Stimulated activated CD4-positive, alpha-beta T cell treated with anti-CD3 and anti-CD28 coated beads, Interleukin-1b, Interleukin-23, amount 100 ng/mL, for 24 hours (primary cell): ENCODE measurements at places on chromosomes 1 and 21.

DNA sequence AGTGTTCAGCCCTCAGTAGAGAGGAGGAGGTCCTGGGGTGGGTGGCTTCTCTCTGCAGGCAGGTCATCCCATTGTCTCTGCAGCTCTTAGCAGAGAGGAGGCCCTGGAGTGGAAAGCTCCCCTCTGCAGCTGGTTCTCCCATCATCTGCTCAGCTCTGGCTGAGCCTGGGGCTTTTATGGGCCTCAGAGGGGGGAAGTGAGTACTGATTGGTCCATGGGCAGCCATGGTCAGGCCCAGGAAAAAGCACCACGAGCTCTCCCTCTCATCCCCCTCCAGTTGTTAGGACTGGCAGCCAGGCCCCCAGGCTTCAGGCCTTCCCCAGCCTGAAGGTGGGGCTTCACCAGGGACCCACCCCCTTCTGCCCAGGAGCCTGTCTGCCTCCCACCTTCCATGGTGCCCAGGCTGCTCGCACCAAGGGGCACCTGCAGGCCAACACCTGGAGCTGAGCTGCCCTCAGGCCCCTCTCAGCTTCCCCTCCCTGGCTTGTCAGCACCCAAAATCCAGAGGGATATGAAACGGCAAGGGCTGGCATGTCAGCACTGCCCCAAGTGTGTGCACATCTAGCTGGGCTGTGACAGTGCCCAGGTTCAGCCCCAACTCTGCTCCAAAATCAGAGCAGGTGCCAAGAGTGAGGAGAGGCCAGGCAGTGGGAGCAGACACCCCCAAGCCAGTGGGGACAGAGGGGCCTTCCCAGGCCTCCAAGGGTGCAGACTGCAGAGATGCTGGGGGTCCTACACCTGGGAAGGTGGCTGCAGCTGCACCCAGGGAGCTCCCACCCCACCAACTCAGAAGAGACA lies 449.0 kb downstream of the MATN1 start:
- DNase-seq, result no peak

- no peak for DNase-seq
These were observed 149.5 kb upstream of the SPAG17 start for GRCh38 chr1:118334506-118334905.

DNA sequence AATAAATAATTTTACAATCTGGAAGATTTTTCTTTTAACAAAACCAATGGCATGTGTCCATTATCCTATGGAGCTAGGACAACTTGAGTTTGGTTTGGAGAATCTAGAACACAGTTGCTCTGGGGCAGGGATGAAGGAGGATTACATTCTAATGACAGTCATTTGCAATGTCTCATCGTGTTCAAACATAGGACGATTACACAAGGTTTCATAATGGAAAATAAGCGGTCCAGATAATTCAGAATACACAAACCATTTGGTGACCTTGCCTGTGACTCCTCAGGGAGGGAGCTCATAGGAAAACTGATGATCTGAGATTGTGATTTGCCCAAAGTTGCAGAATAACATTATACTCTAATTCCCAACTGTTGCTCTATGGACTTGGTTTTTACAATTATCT lies 27.6 kb upstream of the RGL1 start:
- no peak for DNase-seq

DNA sequence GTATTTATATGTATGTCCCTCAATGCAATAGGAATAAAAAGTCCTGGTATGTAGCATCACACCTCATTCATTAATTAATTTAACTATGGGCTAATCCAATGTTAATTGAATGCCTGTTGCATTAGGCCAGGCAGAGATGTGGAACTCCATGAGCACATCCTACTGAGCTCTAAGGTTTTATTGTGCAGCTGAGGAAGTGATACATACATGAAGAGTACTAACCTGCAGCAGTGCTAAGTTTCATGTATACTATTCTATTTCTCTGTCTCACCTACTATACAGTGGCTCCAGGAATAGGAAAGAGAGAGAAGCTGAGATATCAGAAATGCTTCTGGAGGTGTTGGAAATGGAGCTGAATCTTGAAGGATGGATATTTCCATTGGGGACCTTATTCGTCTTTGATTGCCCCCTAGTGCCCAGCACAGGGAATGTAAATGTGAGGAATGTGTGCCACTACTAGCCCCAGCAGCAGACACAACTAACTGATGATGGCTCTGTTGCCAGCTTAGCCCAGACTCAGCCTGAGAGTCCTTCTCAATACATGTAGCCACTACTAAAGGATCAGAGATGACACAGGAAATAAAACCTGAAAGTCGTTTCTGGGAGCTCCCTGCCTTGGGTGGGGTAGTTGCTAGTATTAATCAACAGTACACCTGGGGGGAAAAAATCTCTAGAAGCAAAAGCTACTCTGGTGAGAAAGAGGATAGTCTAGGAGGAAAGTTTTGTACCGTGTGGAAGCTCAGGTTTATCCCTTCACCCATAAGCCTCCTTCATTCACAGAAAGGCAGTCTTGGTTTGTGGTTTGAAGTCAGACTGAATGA lies 173.3 kb upstream of the FOXD3 start:
- no peak for DNase-seq

- DNase-seq, result no peak
These were observed 34.3 kb downstream of the PCNX2 start for GRCh38 chr1:233261206-233261605.

DNA sequence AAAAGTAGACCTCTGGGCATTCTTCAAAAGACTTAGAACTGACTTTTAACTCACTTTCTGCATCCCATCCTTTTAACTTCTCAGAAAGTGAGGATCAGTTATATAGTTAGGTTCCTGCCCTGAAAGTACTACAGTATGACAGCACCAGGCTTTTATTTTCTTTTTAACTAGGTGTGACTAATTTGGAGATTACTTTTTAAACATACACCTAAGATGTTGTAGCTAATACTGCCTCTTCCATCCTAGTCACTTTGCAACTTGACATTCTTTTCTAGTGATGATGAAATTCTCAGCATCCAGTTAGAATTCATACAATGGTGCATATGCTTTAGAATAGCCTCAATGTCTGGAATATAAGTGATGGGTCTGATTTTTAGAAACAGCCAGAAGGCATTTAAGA lies 24.6 kb downstream of the RUNX1 start:
- DNase-seq, result no peak

GRCh38 chr1:85372683-85373377 lies 92.1 kb downstream of the DDAH1 start:
- DNase-seq, result no peak

DNA sequence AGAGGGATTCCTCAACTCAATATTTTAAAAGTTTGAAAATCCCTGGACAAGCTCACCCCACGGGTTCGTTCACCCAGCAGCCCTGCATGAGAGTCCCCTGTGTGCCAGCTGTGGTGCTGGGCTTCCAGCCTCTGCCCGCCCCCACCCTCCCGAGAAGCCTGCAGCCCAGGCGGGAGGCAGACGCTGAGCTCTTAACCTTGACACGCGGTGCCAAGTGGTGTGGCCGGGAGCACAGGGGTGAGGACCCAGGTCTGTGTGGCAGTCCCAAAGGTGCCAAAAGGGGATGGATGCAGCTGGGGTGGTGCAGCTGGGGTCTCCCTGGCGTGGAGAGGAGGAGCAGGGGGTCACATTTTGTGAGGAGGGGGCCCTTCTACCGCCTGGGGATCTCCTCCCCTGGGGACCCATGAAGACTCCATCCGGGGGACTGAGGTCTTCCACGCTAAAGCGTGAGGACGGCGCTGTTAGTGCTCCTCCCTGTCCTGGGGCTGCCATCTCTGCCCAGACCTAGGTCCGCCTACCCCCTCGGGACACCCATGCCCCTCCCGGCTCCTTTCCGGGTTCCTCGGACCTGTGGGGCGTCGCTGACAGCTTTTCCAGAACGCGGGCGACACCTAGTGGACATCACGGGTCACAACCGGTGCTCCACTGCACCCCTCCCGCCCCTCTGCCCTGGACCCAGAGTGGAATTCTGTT lies 12.9 kb downstream of the PLA2G2F start:
- DNase-seq, result peak; percentile 62

DNA sequence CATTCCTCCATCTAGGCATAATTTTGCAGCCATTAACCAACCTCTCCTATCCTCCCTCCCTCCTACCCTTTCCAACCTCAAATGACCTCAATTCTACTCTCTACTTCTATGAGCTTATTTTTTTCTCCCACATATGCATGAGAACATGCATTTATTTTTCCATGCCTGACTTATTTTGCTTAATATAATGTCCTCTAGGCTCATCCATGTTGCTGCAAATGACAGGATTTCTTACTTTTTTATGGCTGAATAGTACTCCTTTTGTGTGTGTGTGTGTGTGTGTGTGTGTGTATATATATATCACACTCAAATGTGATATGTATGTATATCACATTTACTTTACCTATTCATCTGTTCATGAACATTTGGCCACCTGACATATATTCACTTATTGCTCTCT lies 339.4 kb downstream of the SIPA1L2 start:
- no peak for DNase-seq

DNA sequence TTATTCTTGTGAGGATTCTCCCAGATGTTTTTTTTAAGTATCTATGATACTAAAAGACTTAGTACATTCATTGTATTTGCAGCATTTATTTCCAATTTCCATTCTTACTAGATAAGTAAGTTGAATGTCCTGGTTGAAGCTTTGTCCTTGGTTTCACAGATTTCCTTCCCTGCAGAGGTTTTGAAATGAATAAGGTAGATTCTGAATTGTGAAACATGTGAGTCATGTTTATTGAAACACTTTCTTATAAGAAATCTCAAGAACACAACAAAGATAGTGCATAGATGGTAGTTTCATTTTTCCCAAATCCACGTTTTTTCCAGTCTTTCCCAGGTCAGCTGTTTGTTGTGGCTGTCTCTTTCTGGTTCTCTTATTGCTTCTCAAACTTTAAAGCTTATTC lies 24.8 kb downstream of the GABPA start:
- DNase-seq, result no peak

- DNase-seq, result no peak
These were observed 60.6 kb downstream of the WARS2 start for GRCh38 chr1:119079881-119080280.

GRCh38 chr1:151058692-151059091 lies 730 bp downstream of the CDC42SE1 start:
- no peak for DNase-seq

- no peak for DNase-seq
These were observed 492 bp downstream of the HLX start for GRCh38 chr1:220879509-220880361.

DNA sequence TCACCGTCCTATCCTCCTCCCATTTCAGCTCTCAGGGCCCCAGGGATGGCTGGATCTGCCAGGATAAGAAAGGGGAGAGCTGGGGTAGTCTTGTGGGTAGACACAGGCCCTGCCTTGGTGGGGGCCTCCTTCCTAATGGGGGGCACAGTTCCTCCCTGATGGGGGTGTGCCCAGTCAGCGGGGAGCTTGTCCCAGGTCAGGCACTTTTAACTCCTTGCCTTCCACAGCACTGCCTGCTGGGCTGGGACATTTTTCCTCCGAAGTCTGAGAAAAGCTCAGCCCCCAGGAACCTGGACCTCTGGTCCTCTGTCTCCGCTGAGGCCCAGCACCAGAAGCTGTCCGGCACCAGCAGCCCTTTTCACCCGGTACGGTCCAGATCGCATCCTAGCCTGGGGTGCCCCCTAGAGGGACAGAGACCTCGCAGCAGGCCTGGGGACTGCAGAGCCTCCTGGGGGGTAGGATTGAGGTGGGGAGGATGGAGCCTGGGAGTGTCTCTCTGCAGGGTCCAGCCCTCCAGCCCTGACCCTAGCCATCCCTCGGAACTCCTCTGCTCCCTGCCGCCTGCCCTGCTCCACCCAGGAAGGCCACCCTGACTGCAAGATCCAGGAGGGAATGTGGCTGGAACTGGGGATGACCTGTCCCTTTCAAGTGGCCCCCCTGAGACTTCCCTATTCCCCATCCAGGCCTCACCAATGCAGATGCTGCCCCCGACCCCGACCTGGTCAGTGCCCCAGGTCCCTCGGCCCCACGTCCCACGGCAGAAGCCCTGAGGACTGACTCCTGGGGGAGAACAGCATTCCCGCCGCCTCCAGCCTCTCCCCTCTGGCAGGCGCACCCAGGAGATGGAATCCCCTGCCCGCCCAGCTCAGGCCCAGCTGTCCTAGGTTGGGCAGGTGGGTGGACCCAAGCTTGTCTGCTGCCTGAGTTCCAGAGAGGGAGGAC lies 12.0 kb downstream of the MIIP start:
- DNase-seq, result no peak

- DNase-seq, result no peak
These were observed 64.0 kb downstream of the PRRX1 start for GRCh38 chr1:170727963-170728362.
